Urinary bladder (tissue), 4 donors: ENCODE measurements at places on chromosomes 3 and 15. TPM values are rescaled to one million over a fixed set of nuclear protein-coding genes. Genes with fewer than 3 reads are reported as not detected.

DNA sequence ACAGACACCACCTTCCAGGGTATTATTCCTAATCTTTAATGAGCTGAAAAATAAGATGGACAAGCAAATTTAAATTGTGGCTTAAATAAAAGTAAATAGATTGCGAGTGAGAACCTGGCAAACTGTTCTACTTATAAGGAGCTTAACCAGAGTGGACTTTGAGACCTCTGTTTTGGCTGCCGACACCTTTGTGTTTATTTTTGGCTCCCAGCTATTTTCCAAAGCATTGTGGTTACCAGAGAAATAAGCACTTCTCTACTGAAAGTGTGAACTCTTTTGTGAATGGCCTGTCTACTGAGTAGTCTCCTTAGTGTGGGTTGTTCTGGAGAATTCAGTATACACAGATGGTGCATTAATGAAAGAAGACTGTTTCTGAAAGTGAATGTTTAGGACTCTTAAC, 109.4 kb downstream of the ATP8B4 start:
- DNase-seq = no peak

The FOXB1 gene
- polyA plus RNA-seq = 0.03 TPM

DNA sequence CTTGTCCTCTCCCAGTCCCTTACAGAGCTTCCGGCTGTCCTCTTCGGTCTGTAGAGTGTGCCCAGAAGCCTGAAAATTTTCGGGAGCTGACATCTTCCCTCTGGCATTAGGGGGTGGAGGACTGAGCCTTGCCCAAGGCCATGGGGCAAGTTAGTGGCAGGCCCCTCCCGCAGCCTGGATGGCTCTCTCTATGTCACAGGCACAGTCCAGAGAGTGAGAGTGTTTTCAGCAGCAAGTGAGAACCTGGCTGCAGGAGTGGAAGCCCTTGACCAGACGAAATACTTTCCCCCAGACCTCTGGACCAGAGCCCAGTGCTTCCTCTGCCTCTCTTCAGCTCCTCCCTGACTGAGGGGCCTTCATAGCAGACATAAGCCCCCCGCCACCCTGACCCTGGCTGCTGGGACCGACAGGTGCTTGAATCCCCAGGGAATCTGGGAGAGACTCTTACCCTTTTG, 50.5 kb upstream of the SEC22A start:
- DNase-seq = no peak

DNA sequence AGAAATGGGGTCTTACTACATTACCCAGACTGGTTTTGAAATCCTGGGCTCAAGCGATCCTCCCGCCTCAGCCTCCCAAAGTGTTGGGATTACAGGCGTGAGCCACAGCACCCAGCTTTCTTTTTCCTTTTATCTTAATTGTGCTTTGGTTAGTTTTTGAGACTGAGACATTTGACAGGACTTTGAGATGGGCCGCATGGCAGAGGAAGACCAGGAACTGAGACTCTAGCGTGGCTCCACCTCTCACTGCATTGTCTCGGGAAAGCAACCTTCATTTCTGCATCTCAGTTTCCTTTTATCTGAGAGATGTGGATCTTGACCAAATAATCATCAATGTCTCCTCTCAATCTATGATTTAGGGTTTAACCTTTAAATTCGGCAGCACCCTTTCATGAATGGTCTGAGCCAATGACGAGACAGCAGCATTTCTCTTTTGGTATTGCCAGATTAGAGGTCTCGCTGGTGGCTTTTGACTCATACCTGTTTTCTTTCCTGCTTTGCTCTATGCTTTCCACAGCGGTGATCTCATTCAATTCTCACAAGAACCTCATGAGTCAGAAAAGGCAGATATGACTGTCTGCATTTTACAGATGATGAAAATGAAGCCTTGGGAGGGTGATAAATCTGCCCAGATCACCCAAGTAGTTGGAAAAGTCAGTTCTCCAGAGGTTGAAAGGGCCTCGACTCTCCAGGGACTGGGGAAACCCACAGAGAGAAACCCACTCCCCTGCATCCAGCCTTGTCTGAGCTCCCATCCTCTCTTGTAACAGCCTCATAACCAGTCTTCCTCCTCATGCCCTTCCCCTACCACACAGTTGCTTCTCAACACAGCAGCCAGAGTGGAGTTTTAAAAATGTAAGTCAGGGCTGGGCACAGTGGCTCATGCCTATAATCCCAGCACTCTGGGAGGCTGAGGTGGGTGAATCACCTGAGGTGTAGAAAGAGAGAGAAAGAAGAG, 84.8 kb upstream of the FOXB1 start:
- DNase-seq = no peak

The GOLGA6B gene
- 0.06 TPM for polyA plus RNA-seq

DNA sequence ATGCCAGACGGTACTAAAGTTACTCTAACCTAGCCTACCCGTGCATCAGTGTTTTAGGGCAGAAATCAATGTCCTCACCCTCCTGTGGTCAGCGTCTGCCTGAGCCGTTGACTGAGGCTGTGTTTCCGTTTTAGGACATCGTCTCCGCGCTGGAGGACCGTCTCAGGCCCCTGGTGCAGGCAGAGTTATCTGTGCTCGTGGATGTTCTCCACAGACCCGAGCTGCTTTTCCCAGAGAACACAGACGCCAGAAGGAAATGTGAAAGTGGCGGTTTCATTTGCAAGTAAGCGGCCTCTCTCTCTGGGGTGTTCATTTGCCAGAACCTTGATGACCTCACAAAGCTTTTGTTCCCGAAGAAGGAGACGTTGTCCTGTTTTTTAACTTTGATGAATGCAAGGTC, 217.0 kb downstream of the ITPR1 start:
- DNase-seq = no peak

- no peak for DNase-seq
Measured at GRCh38 chr3:177330779-177331178, 133.5 kb upstream of the TBL1XR1 start.

GRCh38 chr3:12409684-12410596, 74.3 kb upstream of the TSEN2 start:
- no peak for DNase-seq

The CDAN1 gene
- 10.4 TPM for polyA plus RNA-seq

The CFAP100 gene
- polyA plus RNA-seq = not detected

- DNase-seq = no peak
Measured at GRCh38 chr15:71532994-71533393, 277.4 kb upstream of the NR2E3 start.

DNA sequence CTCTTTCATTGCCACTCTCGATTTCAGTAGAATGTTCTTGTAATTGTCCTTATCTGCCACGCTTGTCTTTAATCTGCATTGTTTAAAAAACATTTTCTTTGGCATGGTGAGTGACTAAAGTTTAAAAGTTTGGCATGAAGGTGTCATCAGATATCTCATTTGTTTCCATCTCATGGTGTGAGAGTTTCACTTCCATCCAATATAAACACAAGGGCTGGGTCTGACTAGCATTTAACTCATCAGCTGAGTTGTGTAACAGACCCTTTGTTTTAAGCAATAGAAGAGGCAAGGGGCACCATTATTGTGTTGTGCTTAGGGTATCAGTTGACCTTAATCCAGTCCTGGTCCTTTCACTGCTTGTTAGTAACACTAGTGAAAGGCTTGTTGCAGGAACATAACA, 49.9 kb upstream of the IL12A start:
- DNase-seq = no peak

The PRR23E gene
- polyA plus RNA-seq = not detected

GRCh38 chr3:101461451-101461850, 51.6 kb downstream of the SENP7 start:
- DNase-seq = no peak

The ITIH3 gene
- polyA plus RNA-seq = 3.1 TPM

The SHC4 gene
- polyA plus RNA-seq = 0.68 TPM

- no peak for DNase-seq
Measured at GRCh38 chr3:71944482-71945065, 159.6 kb upstream of the PROK2 start.

The OR5K2 gene
- not detected for polyA plus RNA-seq

DNA sequence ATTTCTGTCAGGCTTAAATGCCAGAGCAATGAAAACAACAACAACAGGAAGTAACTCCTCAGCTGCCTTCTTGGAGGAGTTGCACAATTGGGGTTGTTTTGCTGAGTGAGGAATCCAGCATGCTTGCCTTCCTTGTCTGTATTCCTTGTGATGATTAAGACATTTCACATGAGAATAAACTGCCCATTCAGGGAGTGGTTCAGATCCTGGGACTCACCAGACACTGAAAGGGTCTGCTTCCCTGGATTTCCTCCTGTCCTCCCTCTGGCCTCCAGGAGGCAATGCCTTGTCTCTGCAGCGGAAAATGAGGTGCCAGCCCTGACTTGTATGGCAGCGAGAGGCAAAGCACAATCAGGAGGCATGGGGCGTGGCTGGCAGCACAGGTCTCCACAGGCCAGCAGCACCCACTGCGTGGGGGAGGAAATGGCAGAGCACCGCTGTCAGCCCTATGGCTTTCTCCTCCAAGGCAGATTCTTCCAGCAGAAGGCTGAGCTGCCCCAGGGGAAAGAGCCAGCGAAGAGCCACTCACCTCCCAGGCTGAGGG, 41.5 kb downstream of the RBP2 start:
- DNase-seq = no peak

The ZNF197 gene
- 11.4 TPM for polyA plus RNA-seq

The KCNAB1 gene
- polyA plus RNA-seq = 3.7 TPM
